H9 (cell line): ENCODE measurements at places on chromosomes 7 and 10.

GRCh38 chr10:123995461-123996131, 97.8 kb downstream of the CHST15 start:
- DNase-seq, result peak; percentile 91

DNA sequence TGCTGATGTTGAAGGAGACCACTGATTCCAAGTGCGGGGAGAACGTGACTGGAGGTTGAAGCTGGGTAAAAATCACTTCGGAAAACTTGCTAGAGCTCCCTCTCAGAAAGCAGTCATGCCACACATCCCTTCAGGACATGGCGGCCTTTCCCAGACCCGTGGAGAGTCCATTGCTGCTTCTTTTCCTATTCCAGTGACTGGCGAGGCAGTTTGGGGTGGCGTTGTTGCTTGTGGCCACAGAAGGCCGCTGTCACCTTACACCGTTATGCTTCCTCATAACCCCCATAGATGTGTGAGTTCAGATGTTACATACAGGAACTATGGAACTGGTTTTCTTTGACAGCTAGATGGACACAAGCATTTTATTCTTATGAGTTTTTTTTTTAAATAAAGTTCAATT, 235.6 kb upstream of the POM121L12 start:
- DNase-seq, result no peak

- DNase-seq, result no peak
These were observed 2.7 kb upstream of the ST8SIA6 start for GRCh38 chr10:17457083-17457482.

GRCh38 chr7:39659356-39660013, 36.1 kb downstream of the RALA start:
- DNase-seq, result no peak

DNA sequence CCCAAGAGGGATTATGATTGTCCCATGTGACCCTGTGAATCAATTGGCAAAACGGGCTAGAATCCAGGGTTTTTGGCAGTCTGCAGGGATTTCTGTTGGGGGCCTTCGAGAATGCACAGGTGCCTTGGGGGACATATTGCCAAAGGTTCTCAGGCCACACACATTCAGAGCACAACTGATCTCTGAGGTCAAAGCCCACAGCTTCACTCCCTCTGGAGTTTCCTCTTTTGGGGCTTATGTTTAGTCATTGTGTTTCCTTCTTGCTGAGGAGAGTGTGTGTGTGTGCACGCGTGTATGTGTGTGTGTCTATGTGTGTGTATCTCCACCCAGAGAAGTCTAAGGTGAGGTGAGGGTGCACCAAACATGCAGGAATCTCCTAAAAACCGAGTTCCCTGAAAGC, 8.8 kb downstream of the PPIF start:
- DNase-seq, result peak; percentile 15

DNA sequence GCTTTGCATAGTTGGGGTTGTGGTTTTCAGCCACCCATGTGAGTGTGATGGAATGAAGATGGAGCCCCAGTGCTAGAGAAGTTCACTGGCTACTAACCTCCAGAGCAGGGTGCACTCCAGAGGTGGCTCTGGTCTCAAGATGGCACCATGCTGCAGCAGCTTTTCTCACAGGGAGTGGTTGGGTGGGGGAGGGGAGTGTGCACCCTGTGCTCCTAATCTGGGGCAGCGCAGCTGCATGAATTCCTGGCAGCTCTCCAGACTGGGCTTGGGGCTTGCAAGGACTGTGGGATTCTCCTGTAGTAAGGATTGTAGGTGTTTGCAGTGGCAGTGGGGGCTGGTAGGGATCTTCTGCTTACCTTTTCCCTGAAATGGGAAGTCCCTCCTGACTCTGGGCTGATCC, 23.7 kb downstream of the PHTF2 start:
- no peak for DNase-seq

GRCh38 chr10:108970016-108970415, 953.3 kb downstream of the XPNPEP1 start:
- peak; percentile 40 for DNase-seq

DNA sequence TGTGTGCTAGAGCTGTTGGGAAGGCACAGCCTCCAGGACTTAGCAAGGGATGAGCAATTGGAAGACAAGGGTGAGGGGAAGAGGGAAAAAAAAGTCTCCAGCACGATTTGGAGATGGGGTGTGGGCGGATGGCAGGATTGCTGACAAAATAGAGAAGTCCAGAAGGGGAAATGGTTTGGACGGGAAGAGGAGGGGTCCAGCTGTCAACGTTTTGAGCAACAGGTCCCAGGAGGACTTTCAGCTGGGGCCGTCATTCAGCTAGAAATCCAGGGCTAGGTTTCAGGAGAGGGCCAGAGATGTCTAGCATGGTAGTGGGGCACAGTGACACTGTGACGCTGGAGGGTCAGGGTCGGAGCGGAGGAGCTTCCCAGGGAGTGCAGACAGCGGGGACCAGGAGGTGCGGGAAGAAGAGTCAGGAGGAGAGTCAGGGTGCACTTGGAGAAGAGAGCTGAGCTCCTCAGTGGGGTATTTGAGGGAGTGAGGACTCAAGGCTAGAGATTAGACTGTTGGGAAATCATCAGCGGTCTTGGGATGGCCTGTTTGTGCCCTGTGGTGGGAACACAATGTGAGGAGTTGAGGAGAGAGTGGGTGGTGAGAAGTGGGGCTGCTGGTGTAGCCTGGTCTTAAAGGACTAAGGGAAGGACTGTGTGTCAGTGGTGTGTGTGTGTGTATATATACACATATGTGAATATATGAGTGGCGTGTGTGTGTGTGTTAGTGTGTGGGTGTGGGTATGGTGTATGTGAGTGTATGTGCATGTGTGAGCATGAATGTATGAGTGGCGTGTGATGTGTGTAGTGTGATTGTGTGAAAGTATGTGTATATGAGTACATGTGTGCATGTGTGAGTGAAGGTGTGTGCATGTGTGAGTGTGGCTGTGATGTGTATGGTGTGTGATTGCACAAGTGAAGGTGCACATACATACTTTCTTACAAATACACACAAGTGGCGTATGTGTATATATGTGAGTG, 3.8 kb downstream of the ZYX start:
- DNase-seq, result peak; percentile 31

DNA sequence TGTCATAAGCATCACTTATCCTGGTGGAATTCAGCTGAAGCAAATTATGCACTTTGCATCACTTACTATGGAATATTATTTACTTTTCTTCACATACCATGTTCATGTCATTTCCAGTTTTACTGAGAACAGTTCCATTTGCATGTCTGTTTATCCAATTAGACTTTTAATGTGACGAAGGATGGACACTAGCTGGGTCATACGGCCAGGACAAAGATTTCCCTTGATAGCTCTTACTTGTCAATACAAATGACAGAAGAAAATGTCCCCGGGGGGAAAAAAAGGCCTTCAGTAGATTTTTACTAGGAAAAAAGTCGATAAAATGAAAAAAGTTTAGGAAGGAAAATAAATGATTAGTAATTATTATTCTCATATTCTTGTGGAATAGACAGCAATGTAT, 106.6 kb downstream of the RAPGEF5 start:
- no peak for DNase-seq

DNA sequence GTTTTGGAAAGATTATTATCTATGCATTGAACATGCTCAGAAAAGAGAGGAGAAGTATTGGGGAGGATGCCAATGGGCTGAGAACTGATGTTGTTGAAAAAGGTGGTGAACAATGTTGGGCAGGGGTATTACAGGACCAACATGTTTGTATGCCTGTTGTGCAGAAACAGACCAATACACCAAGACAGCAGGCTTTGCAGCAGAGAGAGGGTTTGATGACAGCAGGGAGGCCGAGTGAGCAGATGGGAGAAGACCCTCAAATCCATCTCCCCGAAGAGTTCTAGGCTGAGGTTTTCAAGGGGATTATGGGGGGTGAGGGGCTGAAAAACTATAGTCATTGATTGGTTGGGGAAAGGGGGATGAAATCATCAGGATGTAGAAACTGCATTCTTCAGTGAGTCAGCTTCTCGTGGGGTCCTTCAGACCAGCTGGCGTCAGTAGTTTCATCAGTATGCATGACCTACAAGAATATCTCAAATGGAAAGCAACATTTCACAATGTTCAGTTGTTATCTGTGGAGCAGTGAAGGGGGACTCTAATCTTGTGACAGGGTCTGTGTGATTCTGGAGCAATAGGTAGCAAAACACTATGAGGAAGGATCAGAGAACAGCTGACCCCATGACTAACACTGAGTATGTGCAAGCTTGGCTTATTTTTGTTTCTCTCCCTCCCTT, 167.8 kb downstream of the BAMBI start:
- no peak for DNase-seq

DNA sequence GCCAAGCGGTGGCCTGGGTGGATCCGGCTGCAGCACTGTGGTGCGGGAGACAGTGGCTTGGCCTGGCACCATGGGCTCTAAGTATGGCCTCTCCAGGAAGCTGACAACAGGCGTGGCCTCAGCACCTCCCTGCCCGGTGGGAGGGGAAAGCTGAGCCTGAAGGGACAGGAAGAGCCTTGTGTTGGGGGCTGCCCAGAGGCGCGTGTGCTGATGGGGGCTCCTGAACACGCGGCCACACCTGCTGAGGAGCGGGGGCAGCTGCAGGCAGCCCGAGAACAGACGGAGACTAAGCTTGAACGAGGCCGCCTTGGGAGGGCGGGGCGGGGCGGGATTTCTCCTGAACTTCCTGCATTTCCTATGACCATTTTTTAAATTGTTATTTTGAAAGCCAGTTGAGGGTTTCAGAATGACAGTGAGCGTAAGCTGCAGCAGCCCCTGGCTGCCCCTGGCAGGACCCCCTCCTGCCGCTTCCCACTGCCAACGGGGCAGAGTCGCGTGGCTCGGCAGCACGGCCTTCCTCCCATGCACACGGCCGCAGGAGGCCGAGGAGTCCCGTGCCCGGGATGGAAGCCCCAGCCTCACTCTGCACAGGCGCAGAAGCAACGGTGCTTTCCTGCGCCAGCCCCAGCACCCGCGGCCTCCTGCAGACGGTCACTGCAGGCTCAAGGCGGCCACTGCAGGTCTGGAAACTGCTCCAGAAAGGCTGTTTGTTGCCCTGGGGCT, 43.2 kb downstream of the DPYSL4 start:
- DNase-seq, result no peak

GRCh38 chr10:13790196-13790595, 203.4 kb downstream of the PRPF18 start:
- no peak for DNase-seq

- DNase-seq, result no peak
These were observed 247.0 kb upstream of the FERD3L start for GRCh38 chr7:19392246-19392645.

DNA sequence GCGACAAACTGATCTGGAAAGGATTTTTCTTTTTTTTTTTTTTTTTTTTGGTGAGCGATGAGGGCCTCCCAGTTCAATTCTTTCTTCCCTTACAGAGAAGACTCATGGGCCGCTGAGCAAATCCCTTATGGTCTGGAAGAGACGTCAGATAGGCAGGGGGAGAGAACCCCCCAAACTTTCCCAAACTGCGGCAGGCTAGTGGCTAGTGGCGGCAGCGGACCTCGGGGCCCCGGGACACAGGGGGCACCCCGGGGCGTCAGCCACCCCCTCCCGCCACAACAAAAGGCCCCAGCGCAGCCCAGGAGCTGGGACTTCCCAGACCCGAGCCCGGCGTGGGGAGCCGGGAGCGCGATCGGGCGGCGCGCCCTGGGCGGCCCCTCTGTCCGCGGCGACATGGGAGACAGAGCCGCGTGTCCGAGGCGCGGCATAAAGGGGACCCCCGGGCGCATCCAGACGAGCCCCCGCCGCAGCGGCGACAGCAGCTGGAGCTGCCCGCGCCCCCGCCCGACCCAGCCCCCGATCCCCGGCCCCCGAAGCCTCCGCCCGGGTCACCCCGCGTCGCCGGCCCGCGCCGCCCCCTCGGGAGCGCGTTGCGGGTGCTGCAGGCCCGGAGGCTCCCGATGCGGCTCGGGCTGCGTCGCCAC, 755 bp downstream of the FAM171A1 start:
- no peak for DNase-seq

- no peak for DNase-seq
These were observed 666.7 kb upstream of the NRP1 start for GRCh38 chr10:34001087-34001580.

DNA sequence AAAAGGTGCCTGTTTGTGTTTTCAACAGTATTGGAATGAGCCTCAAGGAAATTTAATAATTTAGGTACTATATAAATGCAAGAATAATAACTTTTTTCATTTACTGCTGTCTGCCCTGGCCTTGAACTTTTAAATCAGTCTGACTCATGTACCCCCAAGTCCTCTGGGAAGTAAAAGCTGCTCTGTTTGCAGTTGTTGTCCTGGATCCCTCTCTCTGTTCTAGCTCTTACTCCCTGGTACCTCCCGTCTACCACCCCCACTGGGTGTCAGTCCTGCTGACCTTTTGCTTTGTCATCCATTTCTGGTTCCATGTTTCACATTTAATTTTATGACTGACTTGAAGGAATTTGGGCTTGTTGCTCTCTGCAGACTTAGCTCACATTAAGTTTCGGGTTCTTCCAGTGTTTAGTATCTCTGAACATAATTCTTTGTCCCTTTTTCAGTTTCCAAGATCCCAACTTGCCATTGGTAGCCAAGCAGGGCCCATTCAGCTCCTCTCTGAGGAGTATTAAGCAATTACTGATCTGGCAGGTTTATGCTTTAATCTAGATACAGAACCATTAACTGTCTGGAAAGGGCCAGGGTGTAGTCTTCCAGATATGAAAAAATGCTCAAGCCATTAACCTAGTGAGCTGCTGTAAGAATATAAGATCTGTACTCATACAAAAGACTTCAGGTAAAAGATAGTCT, 208.7 kb upstream of the FAM3C start:
- no peak for DNase-seq

GRCh38 chr10:123245264-123245663, 91.1 kb downstream of the BUB3 start:
- no peak for DNase-seq

GRCh38 chr7:49644396-49645166, 128.9 kb upstream of the VWC2 start:
- DNase-seq, result no peak

DNA sequence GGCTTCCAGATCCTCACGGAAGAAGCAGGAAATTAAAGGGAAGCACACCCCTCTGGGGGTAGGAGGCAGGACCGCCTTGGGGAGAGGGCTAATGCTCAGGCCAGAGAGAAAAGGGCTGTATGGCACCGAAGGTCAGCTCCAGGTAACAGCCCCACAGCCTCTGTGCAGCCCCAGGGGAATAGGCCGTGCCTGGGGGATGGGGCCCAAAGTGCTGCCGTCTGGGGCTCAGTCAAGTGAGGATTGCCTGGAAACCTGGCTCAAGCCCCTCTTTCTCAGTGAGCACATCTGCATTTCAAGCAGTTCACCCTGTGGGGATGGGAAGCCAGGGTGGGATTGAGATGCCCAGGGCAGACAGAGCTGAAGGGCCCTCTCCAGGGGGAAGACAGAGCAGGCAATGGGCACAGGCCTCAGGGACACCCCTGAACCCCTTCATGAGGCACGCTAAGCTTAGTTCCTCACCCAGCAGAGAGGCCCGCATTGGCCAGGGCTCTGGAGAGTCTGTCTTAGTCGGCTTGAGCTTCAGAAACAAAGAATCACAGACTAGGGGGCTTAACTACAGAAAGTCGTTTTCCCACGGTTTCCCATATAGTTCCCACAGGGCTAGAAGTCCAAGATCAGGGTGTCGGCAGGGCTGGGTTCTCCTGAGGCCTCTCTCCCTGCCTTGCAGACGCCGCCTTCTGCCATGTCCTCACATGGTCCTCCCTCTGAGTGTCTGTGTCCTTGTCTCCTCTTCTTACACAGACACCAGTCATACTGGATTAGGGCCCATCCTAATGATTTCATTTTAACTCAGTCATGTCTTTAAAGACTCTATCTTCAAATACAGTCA, 118.2 kb downstream of the PTPN20 start:
- DNase-seq, result peak; percentile 14

GRCh38 chr10:132842397-132842796, 56.5 kb upstream of the NKX6-2 start:
- DNase-seq, result no peak
